Endothelial cell of umbilical vein (primary cell): ENCODE measurements at places on chromosomes 2 and 18. TPM values are rescaled to one million over a fixed set of nuclear protein-coding genes. Genes with fewer than 3 reads are reported as not detected.

DNA sequence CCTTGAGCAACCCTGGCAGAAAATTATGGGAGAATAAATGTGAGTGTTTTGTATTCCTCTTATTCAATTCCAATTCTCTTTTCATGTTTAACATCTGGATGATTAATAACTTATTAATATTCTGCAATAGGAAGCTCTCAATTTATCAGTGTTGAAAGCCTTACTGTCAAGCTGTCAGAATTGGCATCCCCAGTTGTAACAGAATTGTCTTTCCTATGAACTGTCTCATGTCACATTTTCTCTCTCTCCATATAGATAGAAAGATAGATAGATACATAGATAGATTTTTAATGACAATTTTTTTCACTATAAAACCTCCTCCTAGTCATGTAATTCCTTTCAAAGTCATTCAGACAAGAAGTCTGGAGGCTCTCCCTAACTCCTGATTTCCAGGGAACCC, 331.5 kb downstream of the GALNT13 start:
- H3K4me1 ChIP-seq, result no peaks in the 10 kb centered on the region
- no peaks in the 10 kb centered on the region for H3K27me3 ChIP-seq
- H3K4me3 ChIP-seq, result no peak overlapping the region
- H3K36me3 ChIP-seq, result no peaks in the 10 kb centered on the region

DHRS9 gene
- polyA plus RNA-seq, result 0.32 and 0.40 TPM in 2 replicates

GRCh38 chr2:54047091-54047490, 68.3 kb upstream of the ACYP2 start:
- DNase-seq, result no peak
- no peak overlapping the region for H3K4me3 ChIP-seq
- no peaks in the 10 kb centered on the region for H3K36me3 ChIP-seq
- H3K27ac ChIP-seq, result no peak overlapping the region
- no peaks in the 10 kb centered on the region for H3K4me1 ChIP-seq

DNA sequence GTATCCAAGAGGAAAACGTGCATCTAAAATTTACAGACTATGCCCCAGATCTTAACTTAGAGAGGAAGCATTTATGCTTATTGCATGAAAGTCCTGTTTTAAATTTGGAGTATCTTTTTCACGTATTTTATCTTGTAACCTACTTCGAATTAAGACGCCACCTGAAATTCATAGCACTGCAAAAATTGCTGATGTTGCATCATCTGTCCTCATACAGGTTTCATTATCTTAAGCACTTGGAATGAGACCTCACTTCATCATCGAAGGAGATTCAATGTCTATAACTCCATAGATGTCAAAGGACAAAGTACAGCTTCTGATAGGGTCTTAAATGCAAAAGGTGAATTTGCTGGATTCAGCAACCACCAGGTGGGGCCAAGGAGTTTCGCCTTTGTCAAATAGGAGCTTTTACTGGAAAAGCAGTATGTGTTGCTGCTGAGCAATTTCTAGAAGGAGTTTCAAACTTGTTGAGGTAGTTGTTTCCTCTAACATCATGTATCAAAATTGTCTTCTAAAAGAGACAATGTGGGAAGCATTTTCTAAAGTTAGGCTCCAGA, 106.4 kb upstream of the CCDC85A start:
- H3K27ac ChIP-seq, result no peak overlapping the region
- peaks cover 2% of the 10 kb centered on the region for H3K27me3 ChIP-seq
- H3K4me3 ChIP-seq, result no peak overlapping the region
- H3K4me1 ChIP-seq, result no peaks in the 10 kb centered on the region

DNA sequence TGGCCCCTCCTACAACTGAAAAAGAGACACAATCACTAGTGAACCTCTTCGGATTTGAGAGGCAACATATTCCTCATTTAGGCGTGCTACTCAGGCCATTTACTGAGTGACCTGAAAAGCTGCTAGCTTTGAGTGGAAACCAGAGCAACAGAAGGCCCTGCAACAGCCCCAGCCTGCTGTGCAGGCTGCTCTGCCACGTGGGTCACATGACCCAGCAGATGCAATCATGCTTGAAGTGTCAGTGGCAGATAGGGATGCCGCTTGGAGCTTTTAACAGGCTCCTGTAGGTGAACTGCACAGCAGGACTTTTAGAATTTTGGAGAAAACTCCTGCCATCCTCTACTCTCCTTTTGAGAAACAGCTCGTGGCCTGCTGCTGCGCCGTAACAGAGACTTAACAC, 578.6 kb upstream of the RAB6C start:
- no peak overlapping the region for H3K4me3 ChIP-seq
- no peaks in the 10 kb centered on the region for H3K27me3 ChIP-seq
- no peaks in the 10 kb centered on the region for H3K4me1 ChIP-seq
- no peak for DNase-seq
- no peak overlapping the region for H3K27ac ChIP-seq

DNA sequence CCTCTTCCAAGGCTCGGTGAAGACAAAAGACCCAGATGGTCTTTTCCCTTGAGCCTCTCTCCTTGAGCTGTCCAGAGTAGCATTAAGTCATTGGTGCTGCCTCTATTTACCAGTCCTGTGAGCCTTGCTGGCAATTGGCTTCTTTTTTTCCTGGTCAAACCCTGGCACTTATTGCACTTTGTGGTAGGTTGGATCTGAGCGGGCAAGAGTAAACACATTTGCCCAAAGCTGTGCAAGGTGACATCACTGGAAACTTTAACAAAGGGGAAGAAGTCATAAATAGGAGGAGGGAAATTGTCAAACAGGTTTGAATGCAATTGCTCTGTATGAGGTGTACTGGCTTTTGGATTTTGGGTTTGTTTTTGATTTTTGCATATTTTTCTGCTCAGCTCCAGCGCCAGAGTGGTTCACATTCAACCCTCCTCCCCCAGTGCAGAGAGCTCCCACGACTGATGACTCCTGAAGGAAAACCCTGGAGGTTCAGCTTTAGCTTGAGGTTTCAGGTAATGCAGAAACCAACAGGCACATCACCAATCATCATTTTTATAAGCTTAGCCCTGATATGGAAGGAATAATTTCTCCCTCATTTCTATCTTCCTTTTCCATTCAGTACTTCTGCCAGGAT, 8.3 kb downstream of the KCNE4 start:
- H3K27me3 ChIP-seq, result peaks cover 4% of the 10 kb centered on the region
- no peaks in the 10 kb centered on the region for H3K36me3 ChIP-seq
- H3K27ac ChIP-seq, result no peak overlapping the region
- H3K4me1 ChIP-seq, result no peaks in the 10 kb centered on the region

DNA sequence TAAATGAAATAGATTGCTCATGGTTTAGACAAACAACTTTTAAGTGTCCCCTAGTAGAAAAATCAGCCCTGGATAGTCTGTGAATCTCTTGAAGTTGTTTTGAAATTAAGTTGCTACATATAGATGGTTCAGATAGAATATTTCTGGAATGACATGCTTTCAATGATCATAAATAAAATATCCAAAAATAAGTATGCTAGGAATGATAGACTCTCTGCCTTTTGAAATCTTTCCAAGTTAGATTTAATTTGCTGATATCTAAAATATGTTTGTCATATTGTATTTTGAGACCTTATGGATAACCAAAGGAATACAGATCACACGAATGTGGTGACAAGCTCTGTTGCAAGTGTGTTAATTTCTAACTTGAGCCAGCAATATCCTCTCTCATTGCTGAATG, 488.7 kb downstream of the THSD7B start:
- DNase-seq, result no peak
- H3K36me3 ChIP-seq, result no peaks in the 10 kb centered on the region
- no peak overlapping the region for H3K4me3 ChIP-seq
- no peaks in the 10 kb centered on the region for H3K27me3 ChIP-seq
- H3K4me1 ChIP-seq, result no peaks in the 10 kb centered on the region
- H3K27ac ChIP-seq, result no peak overlapping the region

GRCh38 chr2:1649103-1650084, 94.9 kb downstream of the PXDN start:
- H3K36me3 ChIP-seq, result peaks cover 15% of the 10 kb centered on the region
- no peak overlapping the region for H3K27ac ChIP-seq
- no peaks in the 10 kb centered on the region for H3K27me3 ChIP-seq
- peaks cover 7% of the 10 kb centered on the region for H3K4me1 ChIP-seq
- H3K4me3 ChIP-seq, result no peak overlapping the region

MC2R gene
- polyA plus RNA-seq, result not detected in 2 replicates

DNA sequence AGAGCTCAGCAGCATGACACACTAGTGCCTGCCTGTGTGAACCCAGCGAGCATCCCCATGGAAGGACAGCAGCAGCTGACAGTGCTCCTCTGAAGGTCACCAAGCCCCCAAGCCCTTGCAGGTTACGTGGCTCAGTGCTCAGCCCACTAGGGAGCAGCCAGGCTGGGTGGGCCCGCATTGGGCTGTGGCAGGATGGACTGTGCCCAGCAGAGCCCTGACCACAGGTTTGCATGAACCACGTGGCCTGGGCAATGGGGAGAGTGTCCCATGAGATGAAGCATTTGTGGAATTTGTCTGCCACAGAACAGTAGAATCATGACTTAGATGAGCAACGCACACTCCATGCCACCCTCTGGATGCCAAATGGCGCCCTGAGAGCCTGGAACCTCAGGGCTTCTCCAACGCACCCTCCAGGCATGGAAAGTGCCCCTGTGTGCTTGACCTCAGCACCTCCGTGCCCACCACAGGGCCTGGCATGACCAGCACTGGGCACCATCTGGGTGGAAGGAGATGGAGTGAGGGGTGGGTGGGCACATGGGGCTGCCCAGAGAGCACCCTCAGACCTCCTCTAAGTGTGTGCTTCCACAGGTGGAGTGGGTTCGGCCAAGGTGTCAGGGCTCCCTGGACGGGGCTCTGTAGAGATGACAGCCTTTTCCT, 216.1 kb upstream of the RAB6C start:
- H3K36me3 ChIP-seq, result no peaks in the 10 kb centered on the region
- DNase-seq, result no peak
- no peaks in the 10 kb centered on the region for H3K27me3 ChIP-seq
- no peak overlapping the region for H3K4me3 ChIP-seq
- no peaks in the 10 kb centered on the region for H3K4me1 ChIP-seq
